Mesendoderm (in vitro differentiated cells): ENCODE measurements at places on chromosomes 11 and 22.
A peak's percentile ranks its signal among the peaks of the same experiment; 100 is the strongest.

- DNase-seq = peak; percentile 37
Observed at GRCh38 chr11:20353829-20354434, 9.6 kb upstream of the HTATIP2 start.

- DNase-seq = no peak
Observed at GRCh38 chr11:4060182-4060923, 34.2 kb upstream of the RRM1 start.

- DNase-seq = no peak
Observed at GRCh38 chr22:34897126-34897525, 168.8 kb upstream of the ISX start.

GRCh38 chr22:31243339-31244045 lies 31.4 kb downstream of the LIMK2 start:
- peak; percentile 50 for DNase-seq

DNA sequence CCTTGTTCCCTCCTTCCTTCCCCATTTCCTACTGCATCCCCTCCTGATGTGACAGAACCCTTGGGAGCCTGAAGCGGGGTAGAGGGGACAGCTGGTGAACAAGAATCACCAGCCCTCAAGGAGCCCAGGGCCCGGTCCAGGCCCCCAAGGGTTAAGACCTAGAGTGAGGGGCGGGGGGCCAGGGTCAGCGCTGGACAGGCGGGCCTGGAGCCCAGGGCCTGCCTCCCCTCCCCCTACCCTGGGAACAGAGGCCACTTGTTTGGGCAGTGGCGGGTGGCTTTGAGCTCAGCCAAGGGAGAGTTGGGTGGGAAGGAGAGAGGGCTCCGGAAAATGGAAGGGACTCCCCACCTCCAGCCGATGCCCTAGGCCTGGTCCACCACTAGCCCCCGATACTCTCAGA lies 2.1 kb downstream of the ARAP1 start:
- no peak for DNase-seq

- DNase-seq = no peak
Observed at GRCh38 chr11:67370351-67371076, 2.9 kb downstream of the CLCF1 start.

DNA sequence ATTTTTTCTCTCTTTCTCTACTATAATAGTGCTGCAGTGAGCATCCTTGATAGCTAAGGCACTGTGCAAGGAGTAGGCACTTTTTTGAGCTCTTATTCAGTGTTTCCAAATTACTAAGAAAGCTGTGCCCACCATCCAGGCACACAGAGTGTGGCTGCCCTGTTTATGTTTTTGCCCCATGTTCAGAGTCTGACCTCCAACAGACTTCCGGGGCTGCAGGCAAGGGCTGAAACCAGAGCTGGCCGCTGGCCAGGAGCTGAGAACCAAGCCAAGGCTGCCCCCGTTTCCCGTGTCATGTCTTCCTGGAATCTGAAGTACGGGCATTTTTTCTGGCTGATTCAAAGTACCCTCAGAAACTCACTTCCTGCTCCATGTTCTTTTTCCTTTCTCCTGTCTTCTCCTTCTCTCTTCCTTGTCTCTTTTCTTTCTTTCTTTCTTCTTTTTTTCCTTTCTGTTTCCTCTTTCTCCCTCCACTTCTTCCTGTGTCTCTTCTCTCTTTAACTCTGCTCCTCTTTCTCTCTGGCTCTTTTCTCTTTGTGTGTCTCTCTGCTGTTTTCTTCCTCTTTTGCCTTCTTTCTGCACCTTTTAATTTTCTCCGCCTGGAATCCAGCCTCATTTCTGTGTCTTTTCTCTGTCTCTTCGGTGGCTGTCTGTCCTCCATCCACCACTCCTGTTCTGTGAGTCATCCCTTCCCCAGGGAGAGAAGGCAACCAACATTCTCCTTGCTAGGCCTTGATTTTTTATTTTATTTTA lies 17.0 kb upstream of the KCTD14 start:
- DNase-seq = no peak

- no peak for DNase-seq
Observed at GRCh38 chr22:44596396-44597125, 98.5 kb upstream of the RTL6 start.

DNA sequence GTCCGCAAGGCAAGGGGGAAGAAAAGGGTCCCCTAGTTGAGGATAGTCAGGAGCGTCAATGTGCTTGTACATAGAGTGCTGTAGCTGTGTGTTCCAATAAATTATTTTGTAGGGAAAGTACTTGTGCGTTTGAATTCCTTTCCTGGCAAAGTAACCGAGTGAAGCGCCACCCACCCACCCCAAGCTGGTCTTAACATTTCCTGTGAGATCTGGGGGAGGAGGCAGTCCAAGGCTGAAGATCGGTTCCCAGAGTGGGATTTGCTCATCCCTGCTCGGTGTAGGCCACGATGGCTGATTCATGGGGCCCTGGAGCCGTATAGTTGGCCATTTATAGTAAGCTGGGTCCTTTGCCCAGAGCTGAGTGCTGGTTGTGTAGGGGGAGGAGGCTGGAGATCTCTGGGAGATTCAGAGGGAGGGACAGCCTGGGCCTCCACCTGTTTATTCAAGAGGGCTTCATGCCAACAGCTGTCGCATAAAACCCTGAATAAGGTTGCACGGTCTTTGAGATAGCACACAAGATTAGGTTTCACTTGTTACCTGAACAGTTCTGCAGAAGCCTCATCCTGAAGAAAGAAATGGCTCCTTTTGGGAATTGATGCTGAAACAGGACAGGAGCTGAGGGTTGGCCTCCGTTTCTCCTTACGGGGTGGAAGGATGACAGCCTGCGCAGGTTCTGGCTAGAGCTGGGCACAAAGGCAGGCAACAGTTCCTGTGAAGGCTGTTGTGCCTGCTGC lies 2.4 kb downstream of the ATF4 start:
- DNase-seq = no peak

GRCh38 chr11:122101625-122102291 lies 14.3 kb downstream of the BLID start:
- peak; percentile 92 for DNase-seq

DNA sequence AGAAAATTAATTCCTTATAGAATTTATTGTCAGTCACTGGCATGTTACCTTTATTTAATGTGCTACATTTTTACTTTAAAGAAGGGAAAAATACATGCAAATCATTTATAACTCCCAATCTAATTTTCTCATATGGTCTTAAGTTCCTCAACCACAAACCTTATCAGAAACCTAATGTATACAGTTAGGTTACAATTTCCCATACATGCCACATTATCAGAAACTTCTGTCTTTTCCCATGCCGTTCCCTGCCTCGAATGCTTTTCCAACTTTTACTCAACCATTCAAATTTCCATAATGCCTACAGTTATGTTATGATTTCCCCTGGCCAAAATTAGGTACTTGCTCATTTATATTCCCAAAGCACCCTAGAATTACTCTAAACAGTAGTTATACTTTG lies 13.5 kb downstream of the RSF1 start:
- DNase-seq = no peak

DNA sequence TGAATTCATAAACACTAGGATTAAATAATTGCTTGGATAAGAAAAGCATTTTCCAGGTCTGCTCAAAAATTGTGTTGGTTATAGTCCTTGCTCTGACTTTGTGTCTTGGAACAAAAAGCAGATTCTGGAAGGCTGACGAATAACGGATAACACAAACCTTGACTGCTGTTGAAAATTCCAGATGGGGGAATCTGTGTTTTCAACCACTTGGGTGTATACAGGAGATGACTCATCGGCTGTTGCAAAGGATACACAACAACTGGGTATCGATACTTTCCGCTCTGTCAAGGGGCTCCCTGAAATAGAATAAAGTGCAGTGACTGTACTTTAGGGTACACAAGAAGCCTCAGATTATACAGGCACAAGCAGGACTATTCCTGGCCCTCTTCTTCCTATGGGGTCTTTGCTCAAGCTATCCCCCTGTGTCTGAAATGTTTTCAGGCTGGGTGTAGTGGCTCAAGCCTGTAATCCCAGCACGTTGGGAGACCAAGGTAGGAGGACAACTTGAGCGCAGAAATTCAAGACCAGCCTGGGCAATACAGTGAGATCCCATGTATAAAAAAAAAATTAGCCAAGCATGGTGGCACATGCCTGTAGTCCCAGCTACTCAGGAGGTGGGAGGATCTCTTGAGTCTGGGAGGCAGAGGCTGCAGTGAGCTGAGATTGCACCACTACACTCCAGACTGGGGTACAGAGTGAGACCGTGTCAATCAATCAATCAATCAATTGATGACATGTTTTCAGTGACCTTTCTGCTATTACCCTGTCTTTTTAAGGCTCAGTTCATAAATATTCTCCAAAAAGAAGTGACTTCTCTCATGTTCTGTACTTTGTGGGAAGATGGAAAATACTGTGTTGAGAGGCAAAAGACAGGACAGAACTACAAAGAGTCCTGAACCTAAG lies 48.6 kb upstream of the UCP3 start:
- DNase-seq = peak; percentile 17

- DNase-seq = no peak
Observed at GRCh38 chr11:69311767-69312385, 17.9 kb downstream of the MYEOV start.

- DNase-seq = no peak
Observed at GRCh38 chr11:82907371-82907770, 5.8 kb downstream of the DDIAS start.

GRCh38 chr11:61961570-61962212 lies 5.7 kb downstream of the FTH1 start:
- DNase-seq = no peak

DNA sequence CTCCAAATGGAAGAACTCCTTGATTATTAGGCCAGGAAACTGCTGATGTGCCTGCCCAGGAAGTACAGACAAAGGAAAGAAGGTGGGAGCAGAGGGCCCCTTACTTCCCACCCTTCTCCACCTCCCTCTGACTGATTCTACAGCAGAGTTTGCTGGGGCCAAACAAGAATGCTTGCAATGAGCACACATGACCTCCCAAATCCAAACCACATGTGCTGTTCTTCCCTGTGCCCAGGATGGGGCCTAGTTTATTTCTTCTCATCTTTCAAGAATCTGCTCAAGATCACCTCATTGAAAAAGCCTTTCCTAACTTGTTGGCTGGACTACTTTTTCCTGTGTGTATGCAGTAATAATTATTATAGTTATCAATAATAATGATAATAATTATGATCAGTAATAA lies 286.1 kb downstream of the RAB38 start:
- no peak for DNase-seq

DNA sequence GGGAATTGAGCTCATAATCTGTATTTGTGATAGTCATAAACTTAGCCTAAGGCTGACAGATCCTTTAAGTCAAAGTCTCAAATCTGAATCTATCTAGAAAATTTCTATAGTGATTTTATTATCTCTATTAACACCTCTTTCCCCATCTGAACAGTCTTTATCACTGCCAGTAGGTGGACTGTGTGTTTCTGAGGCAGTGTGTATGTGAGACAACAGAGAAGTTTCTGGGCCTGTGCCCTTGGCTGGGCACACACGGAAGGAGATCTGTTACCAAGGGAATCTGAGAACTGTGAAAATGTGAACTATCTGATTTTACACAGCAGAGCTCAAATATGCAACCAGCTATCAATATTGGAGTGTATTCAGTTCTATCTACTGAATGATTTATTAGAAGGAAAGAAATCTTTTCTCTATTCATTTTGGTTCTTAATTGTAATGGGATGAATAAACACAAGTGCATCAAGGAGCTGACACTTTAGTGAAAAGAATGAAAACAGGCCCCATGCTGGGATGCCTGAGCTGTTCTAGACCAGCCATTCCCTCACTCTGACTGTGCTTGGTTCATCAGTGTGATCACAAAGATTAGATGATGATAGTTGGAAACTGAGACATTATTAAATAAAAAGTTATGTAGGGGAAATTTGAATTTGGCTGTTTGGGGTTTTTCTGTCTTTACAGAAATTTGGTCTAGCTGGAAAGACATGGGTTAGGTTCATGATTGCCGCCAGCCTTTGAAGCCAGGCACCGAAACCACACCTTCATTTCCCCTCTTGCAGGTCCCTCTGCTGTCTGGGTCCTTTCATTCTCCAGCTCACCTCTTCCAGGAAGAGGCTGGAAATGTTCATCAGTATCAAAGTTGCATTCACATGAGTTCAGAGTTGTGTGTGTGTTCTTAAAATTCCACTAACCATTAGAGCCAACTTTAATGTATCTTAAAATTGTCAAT lies 68.1 kb downstream of the LIF start:
- DNase-seq = no peak

DNA sequence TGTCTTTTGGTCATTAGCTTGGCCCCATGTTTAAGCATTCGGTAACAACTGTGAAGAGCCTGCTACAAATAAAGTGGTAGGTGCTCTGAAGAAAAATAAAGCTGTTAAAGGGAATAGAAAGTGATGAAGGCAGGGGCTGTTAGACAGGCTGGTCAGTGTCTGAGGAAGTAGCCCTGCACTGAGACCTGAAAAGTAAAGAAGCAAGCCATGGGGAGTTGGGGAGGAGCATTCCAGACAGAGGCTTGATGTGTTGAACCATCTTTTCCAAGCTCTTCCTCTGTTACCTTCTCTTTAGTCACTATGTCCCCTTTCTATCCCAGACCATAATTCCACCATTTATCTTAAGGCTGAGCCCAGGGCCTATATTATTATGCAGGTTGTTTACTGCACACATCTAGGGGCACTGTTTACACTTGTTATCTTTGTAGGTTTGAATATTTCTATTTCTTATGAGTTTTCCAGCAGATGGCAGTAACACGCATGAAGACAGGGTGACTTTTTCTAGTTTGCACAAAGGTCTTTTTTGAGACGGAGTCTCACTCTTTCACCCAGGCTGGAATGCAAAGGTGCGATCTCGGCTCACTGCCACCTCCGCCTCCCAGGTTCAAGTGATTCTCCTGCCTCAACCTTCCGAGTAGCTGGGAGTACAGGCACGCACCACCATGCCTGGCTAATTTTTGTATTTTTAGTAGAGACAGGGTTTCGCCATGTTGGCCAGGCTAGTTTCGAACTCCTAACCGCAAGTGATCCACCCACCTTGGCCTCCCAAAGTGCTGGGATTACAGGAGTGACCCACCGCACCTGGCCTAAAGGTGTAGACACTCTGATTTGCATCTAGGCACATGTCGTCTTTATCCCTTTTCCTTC lies 23.0 kb downstream of the ZFTA start:
- DNase-seq = no peak

- no peak for DNase-seq
Observed at GRCh38 chr22:47091246-47091651, 328.8 kb downstream of the TBC1D22A start.

DNA sequence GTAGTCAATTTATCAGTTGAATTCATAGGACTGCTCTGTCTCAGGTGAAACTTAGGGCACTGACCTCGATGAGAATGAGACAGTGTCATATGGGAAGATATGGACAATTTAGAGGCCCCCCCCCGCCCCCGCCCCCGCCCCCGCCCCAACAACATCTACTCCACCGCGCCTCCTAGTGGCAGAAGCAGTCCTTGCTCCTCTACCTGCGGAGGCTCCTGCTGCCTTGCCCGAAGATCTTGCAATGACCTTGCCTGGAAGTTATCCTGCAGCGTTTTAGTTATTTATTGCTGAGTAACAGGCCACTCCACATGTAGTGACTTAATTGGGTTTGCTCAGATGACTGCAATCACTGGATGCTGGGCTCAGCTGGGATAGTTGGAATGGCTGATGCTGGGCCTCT lies 15.2 kb downstream of the SERPINH1 start:
- DNase-seq = peak; percentile 65
